Left lung (tissue), 14 donors: ENCODE measurements at places on chromosomes 4 and X.

- no peak for DNase-seq
- H3K27me3 ChIP-seq = no peaks in the 10 kb centered on the region
- no peaks in the 10 kb centered on the region for H3K36me3 ChIP-seq
- H3K4me3 ChIP-seq = no peak overlapping the region
- H3K27ac ChIP-seq = no peak overlapping the region
Observed at GRCh38 chr4:81631958-81632441, 160.3 kb upstream of the RASGEF1B start.

DNA sequence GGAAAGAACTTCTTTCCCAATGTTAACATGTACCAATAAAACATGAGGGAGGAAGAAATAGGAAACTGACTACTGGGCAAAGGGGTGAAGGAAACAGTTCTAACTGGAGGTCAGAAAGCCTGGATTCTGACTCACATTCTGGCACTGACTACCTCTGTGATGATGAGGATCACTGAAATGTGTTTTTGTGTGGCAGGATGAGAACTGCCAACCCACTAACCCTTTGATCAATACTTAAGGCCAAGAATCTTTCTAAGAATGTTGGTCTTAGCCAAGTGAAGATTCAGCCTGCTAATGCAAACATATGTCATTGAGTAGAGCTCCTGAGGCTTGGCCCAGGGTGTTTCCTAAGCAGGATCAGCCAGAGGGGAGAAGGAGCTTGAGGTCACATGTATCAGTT, 4.6 kb downstream of the ALAS2 start:
- H3K27ac ChIP-seq = no peak overlapping the region
- no peaks in the 10 kb centered on the region for H3K36me3 ChIP-seq
- peaks cover 6% of the 10 kb centered on the region for H3K27me3 ChIP-seq

DNA sequence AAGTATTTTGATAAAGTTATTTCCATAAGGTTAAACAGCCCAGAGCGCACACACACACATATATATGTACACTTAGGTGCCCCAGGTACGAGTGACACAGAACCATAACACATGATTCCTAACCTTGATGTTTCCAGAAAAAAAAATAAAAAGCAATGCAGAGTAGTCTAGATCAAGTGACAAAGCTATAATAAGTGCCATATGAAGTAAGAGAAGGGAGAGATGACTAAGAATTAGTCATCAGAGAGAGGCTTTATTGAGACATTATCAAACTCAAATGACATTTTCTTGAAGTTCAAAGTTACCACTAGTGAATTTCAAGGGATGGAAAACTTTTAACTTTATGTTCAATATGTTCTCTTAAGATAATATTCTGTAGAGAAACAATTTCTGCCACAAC, 215.0 kb downstream of the HTR2C start:
- no peak overlapping the region for H3K27ac ChIP-seq
- no peak overlapping the region for H3K4me3 ChIP-seq
- H3K4me1 ChIP-seq = no peaks in the 10 kb centered on the region
- H3K36me3 ChIP-seq = peaks cover 3% of the 10 kb centered on the region
- DNase-seq = no peak
- no peaks in the 10 kb centered on the region for H3K27me3 ChIP-seq

DNA sequence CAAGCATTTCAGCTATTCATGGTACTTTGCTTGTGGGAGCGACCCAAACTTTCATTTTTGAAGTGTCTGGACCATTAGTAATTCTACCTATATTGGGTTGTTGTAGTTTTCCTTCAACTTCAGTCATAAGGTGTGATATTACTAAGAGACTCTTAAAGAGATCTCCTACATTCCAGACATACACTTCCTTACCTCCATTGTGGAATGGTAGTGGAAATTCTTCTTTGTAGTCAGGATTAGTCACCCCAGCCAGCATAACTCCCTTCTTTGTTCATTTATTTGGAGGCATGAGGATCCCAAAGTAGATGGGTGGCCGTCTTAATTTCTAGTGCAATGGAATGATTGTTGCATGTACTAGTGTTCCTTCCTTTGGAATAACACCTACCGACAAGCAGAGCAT, 991.4 kb downstream of the ARAP2 start:
- no peak overlapping the region for H3K4me3 ChIP-seq
- no peaks in the 10 kb centered on the region for H3K36me3 ChIP-seq

DNA sequence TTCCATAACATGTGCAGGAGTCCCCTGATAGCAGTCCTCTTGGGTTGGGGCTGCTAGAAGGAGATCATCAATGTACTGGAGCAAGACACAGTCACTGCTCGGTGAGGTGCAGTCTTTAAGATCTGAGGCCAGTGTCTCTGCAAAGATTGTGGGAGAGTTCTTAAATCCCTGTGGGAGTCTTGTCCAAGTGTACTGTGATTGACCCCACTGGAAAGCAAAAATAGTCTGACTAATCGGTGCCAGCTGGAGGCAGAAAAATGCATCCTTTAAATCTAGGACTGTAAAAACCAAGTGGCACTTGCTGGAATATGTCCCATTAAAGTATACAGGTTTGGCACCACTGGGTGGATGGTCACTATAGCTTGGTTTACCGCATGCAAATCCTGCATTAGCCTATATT, 31.1 kb downstream of the SULT1E1 start:
- no peaks in the 10 kb centered on the region for H3K36me3 ChIP-seq
- DNase-seq = no peak
- no peak overlapping the region for H3K4me3 ChIP-seq
- H3K27ac ChIP-seq = no peak overlapping the region
- H3K4me1 ChIP-seq = no peaks in the 10 kb centered on the region

GRCh38 chrX:153769158-153769864, 5.3 kb downstream of the PLXNB3 start:
- H3K4me1 ChIP-seq = peaks cover under 1% of the 10 kb centered on the region
- DNase-seq = no peak
- no peak overlapping the region for H3K4me3 ChIP-seq

DNA sequence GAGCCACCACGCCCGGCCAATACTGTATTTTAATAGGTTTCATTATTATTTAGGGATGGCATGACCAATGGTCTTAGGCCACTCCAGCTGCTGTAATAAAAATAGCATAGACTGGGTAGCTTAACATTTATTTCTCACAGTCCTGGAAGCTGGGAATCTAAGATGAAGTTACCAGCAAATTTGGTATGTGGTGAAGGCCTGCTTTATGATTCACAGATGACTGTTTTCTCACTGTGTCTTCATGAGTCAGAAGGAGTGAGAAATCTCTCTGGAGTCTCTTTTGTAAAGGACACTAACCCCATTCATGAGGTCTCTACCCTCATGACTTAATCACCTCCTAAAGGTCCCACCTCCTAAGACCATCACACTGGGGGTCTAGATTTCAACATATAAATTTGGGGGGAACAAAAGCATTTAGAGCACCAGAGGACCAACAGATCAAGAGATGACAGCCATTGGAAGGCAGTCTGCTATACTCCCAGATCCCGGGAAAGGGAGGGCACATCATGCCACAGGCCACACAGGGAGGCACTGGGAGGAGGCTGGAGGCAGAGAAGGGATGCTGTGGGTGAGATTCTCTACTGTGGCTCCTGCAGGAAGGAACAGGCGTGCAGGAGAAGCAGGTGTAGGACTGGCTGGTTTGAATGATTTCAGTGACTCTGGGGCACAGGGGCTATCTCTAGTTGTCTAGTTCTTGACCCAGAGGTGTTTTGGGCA, 335.8 kb upstream of the SFRP2 start:
- no peaks in the 10 kb centered on the region for H3K4me1 ChIP-seq
- no peak overlapping the region for H3K4me3 ChIP-seq
- H3K27me3 ChIP-seq = no peaks in the 10 kb centered on the region
- H3K36me3 ChIP-seq = no peaks in the 10 kb centered on the region
- H3K27ac ChIP-seq = no peak overlapping the region

DNA sequence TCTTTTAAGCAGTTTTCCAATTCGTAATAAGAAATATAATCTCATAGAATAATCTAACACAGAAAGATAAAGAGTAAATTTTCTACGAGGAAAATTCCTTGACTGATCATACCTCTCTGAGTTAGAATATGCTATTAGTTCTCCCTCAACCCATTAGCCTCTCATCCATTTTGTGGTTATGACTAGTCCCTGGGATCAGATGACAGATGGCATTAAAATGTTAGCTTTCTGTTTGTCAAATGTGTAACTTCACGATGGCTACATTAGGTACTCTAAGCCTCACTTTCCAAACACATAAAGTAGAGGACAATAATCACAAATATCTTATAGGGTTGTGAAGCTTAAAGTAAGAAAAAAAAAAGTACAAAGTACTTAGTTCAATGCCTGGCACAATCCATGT, 112.2 kb downstream of the ZAR1 start:
- H3K4me1 ChIP-seq = peaks cover 8% of the 10 kb centered on the region
- H3K4me3 ChIP-seq = no peak overlapping the region
- no peaks in the 10 kb centered on the region for H3K36me3 ChIP-seq
- DNase-seq = no peak
- H3K27me3 ChIP-seq = no peaks in the 10 kb centered on the region

- H3K27me3 ChIP-seq = peaks cover 40% of the 10 kb centered on the region
- H3K4me1 ChIP-seq = no peaks in the 10 kb centered on the region
- H3K36me3 ChIP-seq = no peaks in the 10 kb centered on the region
- H3K27ac ChIP-seq = no peak overlapping the region
- no peak overlapping the region for H3K4me3 ChIP-seq
- DNase-seq = no peak
Observed at GRCh38 chr4:4838051-4838935, 21.2 kb upstream of the MSX1 start.

GRCh38 chr4:113436360-113436759, 325.2 kb downstream of the CAMK2D start:
- no peak overlapping the region for H3K4me3 ChIP-seq
- DNase-seq = peak; percentile 22
- H3K27ac ChIP-seq = peak overlapping the region; percentile 41
- H3K36me3 ChIP-seq = no peaks in the 10 kb centered on the region

- no peaks in the 10 kb centered on the region for H3K27me3 ChIP-seq
- no peak overlapping the region for H3K27ac ChIP-seq
- no peak overlapping the region for H3K4me3 ChIP-seq
- no peaks in the 10 kb centered on the region for H3K36me3 ChIP-seq
- no peak for DNase-seq
- H3K4me1 ChIP-seq = no peaks in the 10 kb centered on the region
Observed at GRCh38 chr4:141783770-141784169, 147.4 kb downstream of the IL15 start.

DNA sequence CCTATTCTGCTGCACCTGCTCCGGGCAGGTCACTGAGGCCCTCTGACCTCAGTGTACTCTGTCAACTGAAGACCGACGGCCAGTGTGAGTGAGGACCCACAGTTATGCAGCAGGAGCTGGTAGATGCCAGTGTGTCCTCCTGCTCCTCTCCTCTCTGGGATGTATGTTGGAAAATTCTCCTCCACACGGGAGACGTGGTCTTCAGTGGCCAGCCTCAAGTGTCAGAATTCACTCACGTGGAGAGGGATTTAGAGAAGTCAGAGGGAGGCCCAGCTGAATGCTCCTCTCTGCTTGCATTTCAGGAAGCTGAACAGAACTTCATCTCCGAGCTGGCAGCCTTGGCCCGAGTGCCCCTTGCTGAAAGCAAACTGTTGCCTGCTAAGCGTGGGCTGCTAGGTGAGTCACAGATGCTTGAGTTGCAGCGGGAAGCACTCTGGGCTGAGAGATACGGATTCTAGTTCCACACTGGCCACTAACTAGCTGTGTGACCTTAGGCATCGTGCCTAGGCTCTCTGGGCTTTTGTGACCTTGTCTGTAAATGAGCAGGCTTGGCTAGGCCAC, 83.6 kb downstream of the CRMP1 start:
- H3K27ac ChIP-seq = no peak overlapping the region
- H3K4me3 ChIP-seq = no peak overlapping the region
- no peaks in the 10 kb centered on the region for H3K4me1 ChIP-seq
- DNase-seq = no peak
- peaks cover 44% of the 10 kb centered on the region for H3K36me3 ChIP-seq

DNA sequence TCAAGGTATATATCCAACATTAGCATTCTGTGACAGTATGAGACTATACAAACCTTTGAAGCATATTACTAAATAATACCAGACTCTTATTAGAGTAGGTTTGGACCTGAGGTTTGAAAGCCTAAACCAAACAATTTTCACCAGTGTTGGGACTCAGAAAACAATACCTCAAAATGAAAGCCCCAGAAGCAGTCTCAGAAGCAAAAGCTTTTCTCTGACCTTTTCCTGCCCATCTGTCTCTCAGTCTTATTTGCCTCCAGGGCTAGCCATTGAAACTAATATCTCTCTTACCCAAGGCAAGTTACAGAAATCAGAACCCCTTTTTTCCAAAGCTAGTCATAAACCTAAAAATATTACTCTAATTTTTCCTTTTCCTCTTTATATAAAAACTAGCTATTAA, 163.3 kb downstream of the PTCHD1 start:
- DNase-seq = no peak
- H3K27ac ChIP-seq = no peak overlapping the region
- H3K4me3 ChIP-seq = no peak overlapping the region

GRCh38 chr4:55903577-55903976, 45.2 kb upstream of the CEP135 start:
- peaks cover 58% of the 10 kb centered on the region for H3K36me3 ChIP-seq
- peaks cover 11% of the 10 kb centered on the region for H3K4me1 ChIP-seq
- no peaks in the 10 kb centered on the region for H3K27me3 ChIP-seq
- DNase-seq = no peak
- no peak overlapping the region for H3K4me3 ChIP-seq

DNA sequence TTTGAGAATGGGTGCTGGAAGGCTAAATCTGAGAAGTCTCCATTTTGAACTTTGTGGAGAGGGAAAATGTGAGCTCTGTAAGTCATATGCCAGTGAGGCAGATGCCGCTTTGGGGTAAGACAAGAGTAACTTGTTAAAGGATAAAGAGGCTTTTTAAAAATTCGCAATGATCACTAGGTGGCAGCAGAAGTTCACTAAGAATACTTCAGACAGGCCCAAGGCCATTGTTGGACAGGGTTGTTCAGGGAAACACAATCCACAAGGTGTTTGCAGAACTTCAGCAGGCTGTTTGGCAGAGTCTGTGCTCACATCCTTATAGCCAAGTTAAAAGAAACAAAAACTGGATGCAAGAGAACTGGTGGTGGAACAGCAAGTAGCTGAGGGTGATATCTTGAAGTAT, 13.7 kb upstream of the PIGA start:
- H3K27me3 ChIP-seq = no peaks in the 10 kb centered on the region
- H3K36me3 ChIP-seq = no peaks in the 10 kb centered on the region
- H3K27ac ChIP-seq = no peak overlapping the region
- no peak overlapping the region for H3K4me3 ChIP-seq

DNA sequence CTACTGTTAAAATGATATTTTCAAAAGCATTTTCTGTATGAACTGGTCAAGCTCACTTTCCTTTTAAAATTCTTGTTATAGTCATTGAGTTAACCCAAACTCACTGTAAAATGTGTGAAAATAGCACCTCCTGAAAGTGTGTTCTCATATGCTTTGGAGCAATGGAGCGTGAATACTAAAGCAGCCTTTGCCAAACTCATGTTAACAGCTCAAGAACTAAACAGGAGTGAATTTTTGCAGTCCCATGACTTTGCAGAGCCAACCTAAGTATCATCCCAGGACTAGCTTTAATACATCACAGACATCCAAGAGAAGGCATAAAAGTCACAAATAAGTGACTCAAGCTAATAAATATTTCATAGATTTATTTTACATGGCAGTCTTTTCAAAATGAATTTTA, 2.3 kb downstream of the AMMECR1 start:
- H3K27me3 ChIP-seq = peaks cover 5% of the 10 kb centered on the region
- no peak overlapping the region for H3K27ac ChIP-seq
- H3K36me3 ChIP-seq = no peaks in the 10 kb centered on the region
- H3K4me1 ChIP-seq = peaks cover 4% of the 10 kb centered on the region
